ENCODE measurements at places on chromosomes 1 and 21.
A peak's percentile ranks its signal among the peaks of the same experiment; 100 is the strongest.

DNA sequence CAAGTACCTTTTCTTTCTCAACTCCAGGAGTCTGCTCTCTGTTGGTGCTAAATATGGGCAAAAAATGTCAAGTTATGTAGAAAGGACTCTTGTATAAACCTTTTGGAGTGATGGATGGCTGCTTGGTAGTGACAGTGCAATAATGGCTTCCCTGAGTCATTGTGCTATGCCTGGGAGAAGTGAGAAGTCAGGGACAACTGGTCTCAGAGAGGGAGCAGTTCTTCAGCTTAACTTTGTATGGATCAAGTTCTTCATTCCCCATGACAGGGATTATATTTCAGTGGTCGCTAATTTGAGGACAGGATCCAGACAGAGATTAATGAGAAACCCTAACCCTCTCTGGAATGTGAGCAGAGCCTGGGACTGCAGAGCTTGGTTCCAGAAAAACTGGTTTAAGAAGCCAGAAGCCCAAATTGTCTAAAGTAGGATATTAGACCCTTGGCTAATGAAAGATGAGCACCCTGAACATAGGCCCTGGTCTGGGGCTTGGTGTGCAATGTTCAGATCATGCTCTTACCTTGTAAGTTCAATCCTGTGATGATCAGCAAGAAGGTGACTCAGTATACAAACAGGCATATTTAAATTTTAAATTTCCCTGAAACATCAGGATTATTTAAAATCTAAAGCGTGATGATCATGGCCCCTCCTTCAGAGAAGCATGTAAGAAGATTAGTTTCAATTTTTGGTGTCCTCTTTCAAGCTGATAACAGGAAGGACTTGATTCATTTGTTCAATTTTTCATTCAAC lies 50.9 kb downstream of the NTMT2 start:
- DNase-seq = no peak

- no peak for DNase-seq
These were observed 16.9 kb upstream of the DMRTB1 start for GRCh38 chr1:53442299-53442698.

DNA sequence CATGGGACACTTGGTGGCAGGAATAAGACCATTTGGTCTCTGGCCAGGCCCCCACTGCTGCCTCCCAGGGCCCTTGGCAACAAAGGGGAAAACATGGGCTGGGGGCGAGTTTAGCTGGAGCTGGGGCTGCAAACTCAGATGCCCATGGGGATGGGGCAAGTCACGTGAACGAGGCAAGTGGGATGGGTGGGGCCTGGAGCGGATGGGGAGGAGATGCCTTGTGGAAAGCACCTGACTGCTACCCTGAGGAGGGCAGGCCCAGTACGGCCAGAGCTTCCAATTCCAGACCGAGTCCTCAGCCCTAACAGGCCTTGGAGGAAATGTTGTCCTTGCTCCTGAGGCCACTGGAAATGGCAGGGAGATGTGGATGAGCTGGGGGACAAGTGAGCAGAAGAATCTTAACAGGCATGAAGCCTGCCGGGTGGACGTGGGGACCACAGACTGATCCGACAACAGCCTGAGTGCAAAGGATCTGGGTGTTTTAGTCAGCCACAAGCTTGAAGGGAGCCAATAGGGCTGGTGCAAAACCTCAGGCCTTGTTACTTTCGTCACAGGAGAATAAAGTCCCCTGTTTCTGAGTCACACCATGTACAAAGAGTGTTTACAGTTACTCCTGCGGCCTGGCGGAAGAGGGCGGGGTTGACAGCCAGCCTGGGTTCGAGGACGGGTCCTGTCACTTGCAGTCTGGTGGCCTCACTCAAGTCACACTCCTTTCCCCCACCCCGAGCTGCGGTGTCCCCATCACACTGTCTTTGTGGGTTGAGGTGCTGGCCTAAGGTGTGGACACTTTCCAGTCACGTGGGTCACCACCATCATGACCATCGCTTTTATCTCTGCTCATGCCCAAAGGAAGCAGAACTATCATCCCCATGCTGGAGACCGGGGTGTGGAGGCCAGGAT lies 19.1 kb downstream of the RUNX3 start:
- DNase-seq = peak; percentile 66

GRCh38 chr1:65615859-65616258 lies 176.8 kb upstream of the PDE4B start:
- DNase-seq = no peak

- DNase-seq = no peak
These were observed 114.6 kb upstream of the KIAA0040 start for GRCh38 chr1:175307160-175307559.

DNA sequence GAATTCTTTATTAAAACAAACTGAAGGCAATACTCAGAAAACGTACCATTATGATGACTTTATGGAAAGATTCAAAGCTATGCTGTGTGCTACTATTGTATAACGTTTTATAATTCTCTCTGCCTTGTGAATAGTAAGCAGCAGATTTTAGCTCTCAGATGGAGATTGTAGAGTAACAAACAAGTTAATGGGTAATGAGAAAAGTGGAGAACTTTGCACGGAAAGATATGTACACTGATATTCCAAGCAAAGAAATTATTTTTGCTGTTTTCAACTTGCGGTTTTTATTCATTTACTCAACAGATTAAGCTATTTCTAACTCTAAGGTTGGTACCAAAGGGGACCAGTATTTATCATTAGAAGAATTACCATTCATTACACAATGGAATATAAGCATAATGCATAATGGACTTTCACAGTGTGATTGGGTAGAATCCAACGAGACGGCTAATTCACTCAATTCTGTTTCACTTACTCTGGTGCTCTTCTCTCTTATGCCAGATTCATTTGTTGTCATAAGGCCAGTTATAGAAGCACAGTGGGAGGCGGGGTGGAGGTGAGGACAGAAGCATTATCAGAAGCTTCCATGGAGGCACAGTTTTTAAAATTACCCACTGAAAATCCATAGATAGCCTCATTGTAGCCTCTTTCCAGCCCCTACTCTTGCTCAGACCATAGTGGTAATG lies 38.6 kb downstream of the ATP1B1 start:
- DNase-seq = no peak

- no peak for DNase-seq
These were observed 4.1 kb upstream of the COL6A2 start for GRCh38 chr21:46093668-46094400.

GRCh38 chr21:25911730-25912401 lies 177.1 kb downstream of the GABPA start:
- DNase-seq = no peak

DNA sequence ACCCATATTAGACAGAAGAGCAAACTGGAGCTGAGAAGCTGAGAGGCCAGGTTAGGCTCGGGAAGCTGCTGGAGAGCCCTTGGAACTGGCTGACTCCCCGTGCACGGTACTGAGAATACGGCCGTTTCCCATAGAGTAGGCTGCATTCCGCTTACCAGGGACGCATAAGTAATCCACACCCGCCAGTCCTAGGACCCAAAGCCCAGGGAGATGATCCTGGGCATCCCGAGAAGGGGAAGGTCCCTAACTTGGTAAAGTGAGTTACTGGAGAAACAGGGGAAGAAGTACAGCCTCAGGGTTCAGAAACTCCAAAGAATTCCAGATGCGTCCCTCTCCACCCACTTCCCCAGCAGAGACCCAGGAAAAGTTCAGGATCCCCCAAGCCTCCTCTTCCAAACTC lies 1.3 kb downstream of the LRRC38 start:
- no peak for DNase-seq

DNA sequence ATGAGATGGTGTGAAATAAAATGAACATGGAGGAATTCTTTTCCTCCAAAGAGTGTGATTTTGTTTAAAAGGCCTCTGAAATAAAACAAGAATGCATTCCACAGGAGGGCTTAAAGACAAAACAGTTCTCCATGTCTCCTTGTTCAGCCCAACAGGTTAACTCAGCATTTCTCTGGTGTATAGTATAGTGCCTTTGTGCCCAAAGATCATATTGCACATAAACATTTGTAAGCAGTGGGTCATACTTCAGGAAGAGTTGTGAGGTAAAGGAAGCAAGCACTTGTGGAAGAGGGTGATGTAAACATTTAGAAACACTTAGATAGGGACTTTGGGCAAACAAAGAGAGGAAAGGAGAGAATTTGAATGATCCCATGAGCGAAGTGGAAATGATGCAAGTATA lies 433.9 kb downstream of the SIPA1L2 start:
- DNase-seq = no peak

- DNase-seq = no peak
These were observed 38.8 kb downstream of the DTL start for GRCh38 chr1:212074313-212074712.
